AG04450 (cell line): ENCODE measurements at places on chromosomes 13 and 19. TPM values are rescaled to one million over a fixed set of nuclear protein-coding genes. Genes with fewer than 3 reads are reported as not detected.

PSG2 gene
- polyA plus RNA-seq = 0.71 and 1.0 TPM in 2 replicates

BCAM gene
- 8.4 and 9.7 TPM in 2 replicates for polyA plus RNA-seq

KLK14 gene
- polyA plus RNA-seq = not detected in 2 replicates

WDR18 gene
- 24.5 and 36.3 TPM in 2 replicates for polyA plus RNA-seq

ICAM5 gene
- polyA plus RNA-seq = 3.8 and 5.3 TPM in 2 replicates

POU2F2 gene
- 1.9 and 2.6 TPM in 2 replicates for polyA plus RNA-seq

PAF1 gene
- polyA plus RNA-seq = 51.9 and 60.5 TPM in 2 replicates

CFAP97D2 gene
- polyA plus RNA-seq = not detected in 2 replicates

TNNT1 gene
- 2.8 and 3.3 TPM in 2 replicates for polyA plus RNA-seq

ANKRD24 gene
- polyA plus RNA-seq = 0.10 and 0.11 TPM in 2 replicates

CEACAM19 gene
- polyA plus RNA-seq = 11.3 and 13.8 TPM in 2 replicates

LYPD4 gene
- not detected in 2 replicates for polyA plus RNA-seq

PALM gene
- 1.8 and 2.4 TPM in 2 replicates for polyA plus RNA-seq

GPC6 gene
- 40.4 and 41.1 TPM in 2 replicates for polyA plus RNA-seq

PABPC3 gene
- 0.36 and 0.50 TPM in 2 replicates for polyA plus RNA-seq

SYNE4 gene
- polyA plus RNA-seq = 0.07 and 0.14 TPM in 2 replicates

UCHL3 gene
- 73.1 and 95.5 TPM in 2 replicates for polyA plus RNA-seq

DAND5 gene
- polyA plus RNA-seq = not detected in 2 replicates

DNA sequence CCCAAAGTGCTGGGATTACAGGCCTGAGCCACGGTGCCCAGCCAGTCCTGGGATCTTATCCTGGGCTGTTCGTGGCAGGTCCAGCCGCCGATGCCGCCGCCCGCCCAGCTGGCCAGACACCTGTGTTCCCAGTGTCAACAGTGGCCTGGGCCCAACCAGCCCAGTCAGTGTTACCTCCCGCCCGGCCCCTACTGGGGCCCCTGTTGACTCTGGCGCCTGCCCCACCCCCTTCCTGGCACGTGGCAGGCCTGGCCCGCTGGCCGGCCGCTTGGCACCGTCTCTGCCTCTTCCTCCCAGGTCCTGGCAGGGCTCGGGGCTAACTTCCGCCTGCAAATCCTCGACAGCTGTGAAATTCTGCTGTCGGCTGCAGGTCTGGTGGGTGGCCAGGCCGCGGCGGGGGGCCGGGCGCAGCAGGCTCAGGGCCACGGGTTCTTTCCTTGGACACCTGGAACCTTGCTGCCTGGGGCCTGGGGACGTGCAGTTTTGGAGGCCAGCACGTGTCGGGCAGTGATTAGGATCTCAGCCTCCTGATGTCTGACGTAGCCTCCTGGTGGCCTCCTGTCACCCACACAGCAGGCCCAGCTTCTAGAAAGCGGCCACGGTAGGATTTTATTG, 9.1 kb downstream of the ARID3A start:
- DNase-seq = no peak

DNA sequence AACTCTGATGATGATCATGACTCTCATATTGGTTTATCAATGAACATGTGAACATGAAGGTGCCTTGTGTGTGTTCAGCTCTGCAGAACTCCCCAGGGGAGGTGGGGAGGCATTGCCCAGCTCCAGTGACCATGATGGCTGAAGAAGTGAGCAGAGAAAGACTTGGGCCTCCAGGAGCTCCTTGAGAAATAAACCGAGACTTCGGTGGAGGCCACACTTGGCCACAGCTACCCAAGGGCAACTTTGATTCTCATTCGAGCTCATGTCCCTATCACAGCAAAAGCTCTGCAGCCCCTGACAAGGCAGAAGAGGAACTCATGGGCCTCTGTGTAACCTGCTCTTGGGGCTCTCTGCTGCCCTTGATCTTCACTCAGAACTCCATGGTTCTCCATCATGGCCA, 44.1 kb upstream of the ZNF536 start:
- DNase-seq = no peak

DNA sequence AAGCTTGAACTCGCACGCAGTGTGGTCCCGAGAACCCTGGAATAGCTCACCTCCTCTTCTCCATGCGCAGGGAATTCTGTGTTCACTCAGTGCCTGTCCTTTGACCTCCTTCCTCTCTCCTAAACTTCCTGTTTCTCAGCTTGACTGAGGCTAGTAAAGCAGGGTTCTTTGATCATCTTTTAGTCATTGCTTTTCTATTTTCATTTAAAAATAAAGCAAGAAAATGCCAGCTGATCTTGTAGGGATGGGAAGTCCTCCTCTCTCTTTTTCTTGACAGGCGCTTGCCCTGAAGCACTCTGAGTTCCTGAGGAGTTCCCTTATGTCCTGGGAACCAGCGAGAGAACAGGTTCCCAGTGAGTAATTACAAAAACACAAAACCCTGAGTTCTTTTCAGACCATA, 62.8 kb downstream of the ARHGEF7 start:
- DNase-seq = no peak

DNA sequence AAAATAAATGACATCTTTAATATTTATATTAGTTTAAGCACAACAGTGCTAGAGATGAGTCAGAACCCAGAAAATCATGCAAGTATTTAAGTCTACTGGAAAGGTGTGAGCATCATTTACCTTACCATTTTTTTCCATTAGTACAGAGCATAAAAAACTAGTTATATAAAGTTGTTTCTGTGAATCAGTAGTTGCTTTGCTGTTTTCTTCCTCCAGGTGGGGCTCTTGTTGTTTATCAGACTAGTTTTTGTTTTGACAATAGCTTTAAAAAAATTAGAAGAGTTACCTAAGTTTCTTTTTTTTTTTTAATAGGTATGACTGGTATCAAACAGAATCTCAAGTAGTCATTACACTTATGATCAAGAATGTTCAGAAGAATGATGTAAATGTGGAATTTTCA, 12.7 kb downstream of the SUGT1 start:
- DNase-seq = no peak

GRCh38 chr19:38262585-38263268, 1.6 kb upstream of the SPINT2 start:
- no peak for DNase-seq

GRCh38 chr19:15113245-15114152, 6.3 kb downstream of the SYDE1 start:
- DNase-seq = no peak

DNA sequence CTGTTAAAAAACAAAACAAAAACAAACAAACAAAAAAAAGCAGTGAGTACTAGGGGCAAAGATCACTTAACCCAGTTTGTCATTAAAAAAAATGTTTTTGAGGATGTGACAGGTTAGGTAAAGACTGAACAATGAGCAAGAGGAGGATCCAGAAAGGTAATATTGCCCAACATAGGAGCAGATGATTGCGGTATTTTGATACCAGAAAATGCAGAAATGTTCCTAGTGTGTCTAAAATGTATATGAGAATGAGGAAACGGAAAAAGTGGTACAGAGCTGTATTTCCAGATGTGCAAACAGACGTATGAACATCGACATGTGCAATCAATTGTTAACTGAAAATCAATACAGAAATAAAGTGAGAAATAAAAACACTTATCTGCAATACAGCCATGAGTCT, 4.9 kb upstream of the LILRA4 start:
- DNase-seq = no peak

- no peak for DNase-seq
Observed at GRCh38 chr13:35888457-35888883, 242.7 kb downstream of the DCLK1 start.

DNA sequence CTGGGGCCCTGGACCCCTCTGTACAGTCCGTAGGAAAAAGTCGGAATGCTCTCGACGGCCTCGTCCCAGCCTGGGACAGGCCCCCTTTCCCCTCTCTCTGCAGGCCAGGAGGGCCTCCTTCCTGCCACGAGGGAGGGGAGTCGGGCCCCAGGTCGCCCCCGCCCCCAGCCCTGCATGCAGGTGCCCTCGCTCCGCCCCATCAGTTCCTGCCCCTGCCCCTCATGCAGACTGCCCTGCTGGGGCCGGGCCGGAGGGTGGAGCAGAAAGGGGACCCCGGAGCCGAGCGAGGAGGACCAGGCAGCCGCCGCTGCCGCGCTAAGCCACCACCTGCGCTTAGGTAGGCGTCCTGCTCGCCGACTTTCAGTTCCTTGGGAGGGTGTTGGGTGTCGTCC, 7.3 kb downstream of the LYL1 start:
- DNase-seq = no peak

- no peak for DNase-seq
Observed at GRCh38 chr19:31113293-31113692, 235.9 kb downstream of the TSHZ3 start.

- DNase-seq = no peak
Observed at GRCh38 chr19:49651029-49651819, 9.2 kb downstream of the SCAF1 start.

DNA sequence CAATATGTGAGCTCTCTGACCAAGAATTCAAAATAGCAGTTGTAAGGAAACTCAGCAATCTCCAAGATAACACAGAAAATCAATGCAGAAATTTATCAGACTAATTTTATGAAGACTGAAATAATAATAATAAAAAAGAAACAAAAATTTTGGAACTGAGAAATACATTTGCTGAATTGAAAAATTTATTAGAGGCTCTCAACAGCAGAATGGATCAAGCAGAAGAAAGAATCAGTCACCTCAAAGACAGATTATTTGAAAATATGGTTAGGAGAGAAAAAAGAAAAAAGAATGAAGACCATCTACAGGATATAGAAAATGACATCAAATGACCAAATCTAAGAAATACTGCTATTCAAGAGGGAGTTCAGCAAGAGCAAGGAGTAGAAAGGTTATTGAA, 75.6 kb downstream of the RFC3 start:
- no peak for DNase-seq

- no peak for DNase-seq
Observed at GRCh38 chr13:21344662-21345176, 114.4 kb downstream of the ZDHHC20 start.

GRCh38 chr13:74452176-74452575, 318.0 kb upstream of the KLF12 start:
- no peak for DNase-seq

GRCh38 chr13:42895776-42896175, 96.3 kb downstream of the EPSTI1 start:
- no peak for DNase-seq

GRCh38 chr19:23762884-23763711, 4.4 kb upstream of the ZNF681 start:
- no peak for DNase-seq

DNA sequence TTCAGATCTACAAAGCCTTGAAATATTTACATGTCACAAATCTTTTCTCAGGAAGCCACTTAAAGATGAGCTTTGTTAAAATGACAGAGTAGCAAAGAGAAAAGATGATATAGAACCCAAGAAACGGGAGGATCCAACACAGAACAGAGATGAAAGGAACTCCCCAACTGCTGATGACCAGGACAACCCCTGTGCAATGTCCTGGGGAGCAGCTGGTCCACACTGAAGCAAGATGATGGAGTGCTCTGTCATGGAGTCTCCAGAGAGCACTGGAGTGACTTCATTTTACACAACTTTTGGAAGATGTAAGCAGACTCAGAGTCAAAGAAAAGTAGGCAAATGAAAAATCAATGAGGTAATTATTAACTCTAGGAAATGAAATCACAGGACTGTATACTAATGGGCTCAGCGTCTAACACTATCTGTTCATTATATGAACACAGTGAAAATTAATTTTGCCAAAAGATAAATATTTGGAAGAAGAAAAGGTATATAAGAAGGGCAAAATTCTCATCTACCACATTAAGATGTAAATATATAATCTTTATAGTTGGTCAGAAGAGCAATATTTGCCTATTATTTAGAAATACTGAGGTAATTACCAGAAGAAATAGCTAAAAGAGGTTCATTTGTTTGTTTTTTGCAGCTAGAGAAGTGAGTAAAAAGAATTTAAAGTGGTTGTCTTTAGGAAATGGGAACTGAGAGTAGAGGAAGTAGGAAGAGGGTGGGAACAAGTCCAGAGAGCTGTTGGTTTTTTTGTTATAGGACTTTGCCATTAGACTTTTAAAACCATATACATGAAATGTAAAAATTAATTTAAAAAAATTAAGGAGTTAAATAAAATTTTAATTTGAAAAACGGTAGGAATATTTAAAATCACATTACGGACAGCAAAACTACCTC, 30.5 kb downstream of the MTRF1 start:
- DNase-seq = no peak

GRCh38 chr13:59458908-59459579, 704.7 kb downstream of the DIAPH3 start:
- DNase-seq = peak; percentile 49

DNA sequence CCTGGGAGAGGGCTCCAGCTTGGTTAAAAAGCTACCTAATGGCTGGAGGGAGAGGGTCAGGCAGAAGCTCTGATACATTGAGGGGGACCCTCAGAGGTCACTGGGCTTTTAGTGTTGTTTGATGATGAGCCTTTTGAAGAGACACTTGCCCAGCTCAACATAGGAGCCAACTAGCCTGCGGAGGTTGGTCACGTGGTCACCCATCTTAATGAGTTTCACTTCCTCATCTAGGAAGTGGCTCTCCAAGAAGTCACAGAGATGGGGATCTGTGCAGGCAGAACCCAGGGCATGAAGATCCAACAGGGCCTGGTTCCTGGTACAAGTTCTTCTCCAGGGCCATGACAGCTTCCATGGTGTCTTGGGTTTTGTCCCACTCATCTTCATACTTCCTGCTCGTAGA, 33.4 kb downstream of the IPO5 start:
- no peak for DNase-seq

DNA sequence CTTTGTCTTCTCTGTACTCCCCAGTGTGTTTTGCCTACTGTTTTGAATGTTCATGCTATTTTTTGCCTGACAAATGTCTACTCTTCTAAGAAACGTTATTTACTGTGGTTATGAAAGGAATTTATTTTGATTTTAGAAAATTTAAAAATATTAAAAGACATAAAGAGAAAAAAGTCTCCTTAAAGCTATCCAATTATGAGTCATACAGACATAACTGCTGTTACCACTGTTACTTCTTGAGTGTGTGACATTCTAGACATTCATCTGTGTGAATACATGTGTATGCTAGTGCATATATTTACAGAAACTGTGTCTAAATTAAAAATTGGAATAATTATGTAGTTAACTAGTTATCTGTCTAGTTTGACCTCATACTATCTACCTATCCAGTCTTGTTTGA, 187.6 kb upstream of the SGCG start:
- DNase-seq = no peak

GRCh38 chr19:34393629-34394028, 10.6 kb upstream of the PDCD2L start:
- no peak for DNase-seq

GRCh38 chr19:40576151-40576584, 505 bp upstream of the SHKBP1 start:
- DNase-seq = no peak

- peak; percentile 51 for DNase-seq
Observed at GRCh38 chr13:59425211-59425741, 738.5 kb downstream of the DIAPH3 start.

DNA sequence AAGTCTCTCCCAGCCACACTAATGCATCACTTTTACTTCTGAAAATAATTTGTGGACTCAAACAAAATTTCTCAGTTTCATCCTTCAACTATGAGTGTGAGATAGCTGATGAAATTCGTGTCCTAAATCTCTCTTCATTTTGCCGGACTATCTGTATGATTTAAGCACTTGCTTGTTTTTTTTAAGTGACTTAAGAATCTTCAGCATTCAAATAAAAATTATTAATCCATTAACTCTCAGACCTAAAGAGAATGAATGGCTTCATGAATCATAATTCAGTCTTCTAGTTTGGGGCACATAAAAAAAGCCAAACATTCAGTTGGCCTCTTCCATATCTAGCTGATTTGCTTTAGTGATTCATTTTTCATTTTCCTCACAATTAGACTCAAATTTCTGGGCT, 579.5 kb downstream of the DCT start:
- DNase-seq = no peak

- DNase-seq = no peak
Observed at GRCh38 chr19:23437901-23438300, 42.6 kb upstream of the ZNF91 start.

- no peak for DNase-seq
Observed at GRCh38 chr19:16365300-16365996, 40.8 kb downstream of the KLF2 start.
